Brain microvascular endothelial cell (primary cell): ENCODE measurements at places on chromosomes 5 and 9.

DNA sequence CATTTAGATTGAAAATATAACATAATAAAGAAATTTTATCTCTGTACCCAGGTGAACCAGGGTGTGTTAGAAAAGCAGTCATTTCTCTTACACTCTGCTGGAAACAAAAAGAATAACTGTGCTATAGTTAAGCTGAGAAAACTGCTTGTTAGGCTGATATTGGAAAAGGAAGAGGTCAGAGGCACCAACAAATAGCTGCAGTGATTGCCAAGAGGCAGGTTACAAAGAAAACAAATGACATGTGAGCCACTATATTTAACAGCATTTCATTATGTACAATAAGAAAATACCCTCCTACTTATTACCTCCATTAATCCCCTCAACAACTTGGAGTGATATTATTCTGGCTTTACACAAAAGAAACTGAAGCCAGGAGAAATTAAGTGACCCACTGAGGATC lies 607.9 kb upstream of the TLE4 start:
- DNase-seq, result no peak

GRCh38 chr9:84393266-84393950 lies 52.9 kb upstream of the SLC28A3 start:
- DNase-seq, result no peak

GRCh38 chr9:114837923-114838322 lies 32.1 kb upstream of the TNFSF15 start:
- no peak for DNase-seq

DNA sequence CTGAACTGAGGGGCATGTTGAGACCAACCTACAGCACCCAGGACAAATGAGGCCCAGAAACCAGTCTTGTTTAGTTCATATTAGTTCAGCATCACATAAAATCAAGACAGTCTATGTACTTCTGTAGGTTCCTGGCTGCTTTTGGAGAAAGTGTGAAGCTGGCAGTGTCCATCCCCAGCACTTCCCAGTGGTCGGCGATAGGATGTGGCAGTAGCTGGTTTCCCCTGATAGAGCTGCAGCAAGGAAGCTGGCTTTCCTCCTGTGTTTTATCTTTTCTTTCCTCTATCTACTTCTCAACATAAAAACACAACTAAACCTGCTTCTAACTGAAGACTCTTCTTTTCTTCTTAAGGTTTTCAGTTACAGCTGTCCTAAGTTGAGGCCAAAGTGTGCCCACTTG lies 43.0 kb upstream of the SLC46A2 start:
- no peak for DNase-seq

DNA sequence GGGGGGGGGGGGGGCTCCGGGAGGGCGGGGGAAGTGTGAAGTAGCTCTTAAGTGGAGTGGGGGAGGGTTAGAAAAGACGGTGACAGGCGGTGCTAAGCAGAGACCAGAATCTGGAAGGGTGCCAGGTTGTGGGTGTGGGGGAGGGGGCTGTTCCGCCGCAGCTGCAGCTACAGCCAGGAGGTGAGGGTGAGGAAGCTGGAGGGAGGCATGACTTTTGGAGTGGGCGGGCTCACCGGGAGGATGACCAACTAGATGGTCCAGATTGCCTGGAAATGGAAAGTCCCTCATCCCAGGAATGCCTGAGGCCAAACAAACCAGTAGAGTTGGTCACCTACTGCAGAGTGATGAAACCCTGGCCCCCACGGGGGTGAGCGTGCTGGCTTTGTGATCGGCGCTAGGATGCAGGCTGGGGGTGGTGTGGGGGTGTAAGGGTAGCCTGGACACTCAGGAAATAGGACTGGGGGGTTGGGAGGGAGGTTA lies 158.1 kb upstream of the SHB start:
- DNase-seq, result peak; percentile 76

DNA sequence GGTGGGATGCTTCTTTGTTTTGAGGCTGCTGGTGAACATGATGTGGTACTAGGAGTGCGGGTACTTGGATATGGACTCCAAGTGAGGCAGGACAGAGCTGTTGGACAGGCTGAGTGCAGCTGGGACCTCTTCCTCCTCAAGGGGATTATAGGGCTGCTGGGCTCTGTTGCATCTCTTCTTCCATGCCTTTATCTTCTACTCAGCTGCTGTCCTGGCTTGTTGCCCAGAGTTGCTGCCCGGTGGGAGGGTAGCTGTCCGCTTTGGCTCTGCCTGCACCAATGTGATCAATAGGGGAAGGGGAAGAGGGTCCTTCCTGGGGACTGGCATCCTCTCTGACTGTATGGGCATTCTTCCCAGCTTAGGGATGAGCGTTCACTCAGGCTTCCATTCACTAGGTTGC lies 1217.9 kb upstream of the ACO1 start:
- no peak for DNase-seq

- no peak for DNase-seq
These were observed 7.7 kb downstream of the FBXO38 start for GRCh38 chr5:148391422-148391821.

DNA sequence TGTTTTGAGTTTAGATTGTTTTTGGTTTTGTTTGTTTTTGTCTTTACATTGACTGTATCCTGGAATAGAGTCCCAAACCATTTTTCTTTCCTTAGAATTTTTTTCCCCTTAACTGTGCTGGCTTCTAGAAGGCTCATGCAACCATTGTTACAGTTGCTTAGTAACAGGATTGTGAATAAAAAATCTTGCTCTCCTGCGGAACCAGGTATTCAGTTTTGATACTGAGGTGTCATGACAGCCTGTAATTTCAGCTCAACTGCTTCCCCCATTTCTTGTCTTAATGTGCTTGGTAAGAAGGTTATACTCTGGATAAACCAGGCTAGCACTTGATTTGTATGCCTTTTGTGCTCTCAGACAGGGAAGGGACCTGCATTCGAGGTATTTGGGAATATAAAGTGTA lies 42.1 kb downstream of the FOCAD start:
- DNase-seq, result no peak

- peak; percentile 56 for DNase-seq
These were observed 287.8 kb upstream of the RASA1 start for GRCh38 chr5:86979811-86980411.

DNA sequence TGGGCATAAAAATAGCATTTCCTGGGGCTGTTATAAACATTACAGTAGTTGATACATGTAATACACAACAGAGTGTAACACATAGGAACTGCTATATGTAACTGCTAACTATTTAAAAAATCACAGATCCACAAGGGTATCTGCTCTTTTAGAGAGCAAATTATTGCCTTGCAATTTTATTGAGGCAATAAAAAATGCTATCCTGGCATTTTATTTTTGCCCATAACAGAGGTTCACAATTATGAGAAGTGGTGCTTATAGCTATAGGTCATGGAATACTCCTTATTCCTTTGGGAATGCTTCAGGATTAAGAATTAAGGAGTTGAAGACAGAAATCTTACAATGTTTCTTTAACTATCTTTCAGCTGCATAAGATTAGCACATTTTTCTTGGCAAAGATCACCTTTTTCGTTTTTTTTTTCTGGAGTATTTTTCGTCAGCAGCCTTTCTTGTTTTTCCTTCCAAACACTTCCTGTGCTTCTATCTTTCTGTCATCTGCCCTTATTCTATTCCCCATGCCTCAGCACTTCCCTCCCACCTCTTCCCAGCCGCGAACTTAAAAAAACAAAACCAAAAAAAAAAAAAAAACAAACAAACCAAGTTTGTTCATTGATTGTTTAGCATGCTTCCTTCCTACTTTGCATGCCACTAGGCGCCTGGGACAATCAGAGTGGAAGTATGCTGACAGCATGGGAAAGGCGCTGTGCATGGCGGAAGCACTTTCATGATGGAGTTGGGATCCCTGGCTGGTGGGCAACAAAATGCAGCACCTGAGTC lies 264.2 kb downstream of the MAST4 start:
- no peak for DNase-seq

DNA sequence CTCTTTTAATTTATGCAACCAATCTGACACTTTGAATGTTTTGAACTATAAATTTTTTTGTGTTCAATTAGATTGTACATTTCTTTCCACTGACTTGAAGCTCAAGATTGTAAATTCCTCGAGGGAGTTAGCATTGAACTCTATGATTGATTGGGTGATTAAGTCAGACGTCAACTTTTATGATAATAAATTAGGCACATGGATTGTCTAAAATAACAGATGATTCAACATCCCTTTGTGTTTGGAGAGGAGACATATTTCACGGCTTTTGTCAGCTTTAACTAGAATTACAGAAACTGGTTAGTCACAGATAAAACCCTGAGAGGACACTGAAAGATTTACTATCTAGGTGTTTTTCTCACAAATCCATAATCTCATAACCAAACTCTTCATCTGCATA lies 32.7 kb upstream of the TXNDC8 start:
- no peak for DNase-seq

GRCh38 chr9:107982001-107982400 lies 492.4 kb upstream of the KLF4 start:
- DNase-seq, result no peak

GRCh38 chr9:122923947-122924346 lies 7.4 kb downstream of the ZBTB26 start:
- DNase-seq, result no peak

DNA sequence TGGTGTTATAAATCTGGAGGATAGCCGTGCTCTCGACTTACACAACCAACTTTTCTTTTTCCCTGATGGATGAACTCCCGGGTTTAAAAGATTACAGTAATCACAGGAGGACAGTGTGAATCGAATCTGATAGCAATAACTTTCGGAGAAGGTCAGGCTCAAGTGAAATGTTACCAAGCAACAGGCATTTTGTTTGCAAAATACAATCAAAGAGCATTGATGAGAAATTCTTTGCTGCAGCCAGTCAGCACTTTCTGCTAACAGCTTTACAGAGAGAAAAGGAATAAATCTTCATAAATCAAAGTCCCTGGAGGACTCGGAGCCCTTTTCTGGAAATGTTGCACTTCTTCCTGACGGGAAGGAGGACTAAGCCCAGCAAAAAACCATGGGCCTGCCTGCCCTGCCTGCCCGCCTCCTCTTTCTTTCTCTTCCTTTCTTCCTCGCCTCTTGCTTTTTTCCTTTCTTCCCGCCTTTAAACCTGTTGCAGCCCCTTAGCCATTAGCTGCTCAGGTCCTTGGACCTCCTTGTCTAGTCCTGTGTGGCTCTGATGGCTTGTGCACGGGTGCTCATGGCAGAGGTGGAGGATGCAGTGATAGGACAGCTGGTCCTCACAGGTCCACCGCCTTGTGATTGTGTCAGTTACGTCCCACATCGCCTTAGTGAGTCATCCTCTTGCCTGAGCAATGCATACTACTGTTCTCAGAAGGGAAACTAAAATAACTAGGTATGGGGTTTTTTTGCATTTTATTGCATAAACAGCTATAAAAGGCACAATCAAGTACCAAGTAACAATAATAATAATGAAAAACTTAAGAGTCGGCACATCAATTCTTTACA lies 6.2 kb downstream of the DMRT3 start:
- DNase-seq, result no peak

DNA sequence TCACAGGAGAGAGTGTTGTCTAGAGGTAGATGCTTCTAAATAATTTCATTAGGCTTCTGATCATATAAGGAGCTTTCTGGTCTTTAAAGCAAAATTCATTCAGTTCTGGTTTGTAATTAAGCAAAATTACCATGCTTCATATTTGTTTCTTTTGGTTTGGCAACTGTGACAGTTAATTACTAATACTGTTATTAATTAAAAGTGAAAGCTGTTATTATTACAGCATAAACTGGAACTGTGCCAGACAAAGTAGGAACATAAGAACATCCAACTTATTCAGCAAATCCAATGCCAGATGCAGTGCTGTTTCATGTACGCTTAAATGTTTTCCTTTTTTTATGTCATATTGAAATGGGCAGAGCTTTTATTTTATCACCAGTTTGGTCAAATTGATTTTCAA lies 70.4 kb upstream of the DAB2 start:
- no peak for DNase-seq

GRCh38 chr5:135974021-135974600 lies 19.3 kb upstream of the LECT2 start:
- DNase-seq, result no peak

DNA sequence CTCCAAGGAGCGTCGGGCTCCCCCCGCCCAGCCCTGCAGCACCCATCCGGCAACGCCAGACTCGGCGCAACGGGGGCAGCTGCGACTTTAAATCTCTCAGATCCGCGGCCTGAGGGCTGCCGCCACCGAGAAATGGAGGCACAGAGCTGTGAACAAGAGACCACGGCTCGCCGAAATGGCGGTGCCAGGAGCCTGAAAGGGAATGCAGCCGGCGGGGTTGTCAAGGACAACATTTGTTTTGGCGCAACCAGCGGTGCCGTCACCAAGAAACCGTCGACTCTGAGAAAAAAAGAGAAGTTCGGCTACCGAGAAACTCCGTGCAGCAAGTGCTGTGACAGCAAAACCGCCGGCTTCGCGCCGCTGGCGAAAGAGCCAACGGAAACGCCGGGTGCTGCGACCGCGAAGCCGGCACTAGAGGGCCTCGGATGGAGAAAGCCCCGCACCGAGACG lies 2.1 kb upstream of the ANXA2R start:
- DNase-seq, result peak; percentile 66

- no peak for DNase-seq
These were observed 25.6 kb downstream of the CARNMT1 start for GRCh38 chr9:75002422-75003023.

DNA sequence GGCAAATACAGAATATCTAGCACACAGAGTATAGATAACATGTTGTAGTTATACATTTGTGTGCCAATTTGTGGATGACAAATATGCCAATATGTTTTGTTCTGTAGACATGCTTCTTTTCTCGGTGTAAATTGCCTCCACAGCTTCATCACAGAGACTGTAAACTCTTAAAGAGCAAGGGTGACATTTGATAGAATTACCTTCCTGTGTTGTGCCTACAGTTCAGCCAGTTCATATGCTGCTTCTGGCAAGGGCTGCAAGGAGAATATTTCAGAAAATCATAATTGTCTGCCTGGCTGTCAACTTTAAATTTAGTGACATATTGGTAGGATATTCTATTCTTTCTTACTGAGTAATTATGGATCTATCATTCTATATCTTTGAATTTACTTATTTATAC lies 155.1 kb downstream of the MAT2B start:
- no peak for DNase-seq

- no peak for DNase-seq
These were observed 59.0 kb upstream of the DNAH5 start for GRCh38 chr5:14003513-14003912.

DNA sequence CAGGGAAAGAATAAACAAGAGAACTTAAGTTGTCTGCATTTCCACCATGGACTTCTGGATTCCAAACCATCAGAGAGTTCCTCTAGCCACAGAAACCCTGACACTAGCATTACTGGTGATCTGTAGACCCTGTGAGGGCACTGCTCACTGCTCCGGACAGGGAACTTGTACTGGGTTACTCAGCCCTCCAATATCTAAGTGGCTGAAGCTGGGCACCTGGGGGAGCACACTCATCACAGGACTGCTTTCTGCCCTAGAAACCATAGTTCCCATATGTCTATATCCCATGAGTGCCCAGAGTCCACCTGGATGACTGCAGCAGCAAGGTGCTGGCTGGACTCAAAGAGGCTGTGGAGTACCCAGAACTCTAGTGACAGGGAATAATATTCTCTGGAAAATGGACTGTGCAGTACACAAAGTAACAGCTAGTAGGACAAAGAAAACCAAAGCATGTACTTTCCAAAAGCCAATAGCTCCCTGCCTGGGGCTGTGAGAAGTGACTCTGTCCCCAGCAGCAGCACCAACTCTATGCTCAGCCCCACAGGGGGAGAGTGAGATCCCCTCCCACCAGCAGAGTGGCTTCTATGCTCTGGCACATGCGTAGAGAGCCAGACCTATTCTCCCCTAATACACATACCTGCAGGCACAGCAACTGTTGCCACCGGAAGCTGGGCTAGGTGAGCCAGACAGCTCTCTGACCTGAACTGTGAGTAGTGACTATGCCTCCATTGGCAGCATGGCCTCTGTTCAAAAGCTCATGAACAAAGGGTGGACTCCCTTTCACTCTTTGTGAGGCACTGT lies 472.9 kb upstream of the FTMT start:
- no peak for DNase-seq

- no peak for DNase-seq
These were observed 43.8 kb downstream of the PRR16 start for GRCh38 chr5:120507800-120508463.
